WTC11 (cell line): ENCODE measurements at places on chromosomes 4 and X.

DNA sequence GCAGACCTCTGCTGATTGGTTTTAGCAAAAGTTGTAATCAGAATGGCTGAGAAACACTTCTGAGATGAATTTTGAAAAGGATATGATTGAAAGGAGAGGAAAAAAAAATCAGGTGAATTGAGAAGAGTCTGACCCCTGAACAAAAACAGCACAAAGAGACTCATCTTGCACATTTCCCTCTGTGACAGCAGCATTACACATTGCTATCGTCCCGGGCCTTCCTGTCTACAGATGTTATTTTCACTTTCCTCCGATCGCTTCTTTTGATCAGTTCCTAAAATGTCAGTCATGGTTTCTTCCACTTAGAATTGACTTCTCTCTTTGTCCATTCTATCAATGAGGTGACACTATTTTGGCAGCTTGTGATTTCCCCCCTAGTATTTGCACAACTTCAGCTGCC lies 262.6 kb downstream of the GPC3 start:
- no peak for DNase-seq

- DNase-seq = no peak
Observed at GRCh38 chr4:113006632-113007031, 42.8 kb upstream of the ANK2 start.

DNA sequence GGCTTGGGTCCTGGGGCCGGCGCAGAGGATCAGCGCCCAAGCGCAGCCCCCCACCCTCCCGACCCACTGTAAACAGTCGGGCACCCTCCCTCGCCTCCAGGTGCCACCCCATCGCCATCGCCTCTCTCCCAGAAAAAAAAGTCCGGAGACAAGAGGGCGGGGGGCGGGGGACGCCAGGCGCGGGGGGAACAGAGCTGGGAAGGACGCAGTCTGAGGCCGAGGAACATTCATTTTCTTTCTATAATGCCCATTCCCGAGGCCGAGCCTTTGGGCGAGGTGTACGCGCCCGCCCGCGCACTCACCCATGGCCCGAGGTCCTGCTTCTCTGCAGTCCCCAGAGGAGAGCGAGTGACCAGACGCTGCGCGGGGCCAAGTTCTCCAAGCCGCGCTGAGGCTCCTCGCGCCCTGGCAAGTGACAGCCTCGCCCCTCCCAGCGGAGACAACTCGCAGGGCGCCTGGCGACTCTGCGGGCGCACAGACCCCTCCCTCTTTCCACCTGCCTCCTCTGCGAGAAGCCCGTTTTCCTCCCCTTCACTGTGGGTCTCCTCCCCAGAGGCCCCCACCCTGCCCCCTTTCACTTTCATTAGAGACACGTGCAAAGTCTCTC lies 63.5 kb upstream of the WDR17 start:
- DNase-seq = peak; percentile 70

- no peak for DNase-seq
Observed at GRCh38 chr4:98686847-98687246, 28.4 kb upstream of the TSPAN5 start.

DNA sequence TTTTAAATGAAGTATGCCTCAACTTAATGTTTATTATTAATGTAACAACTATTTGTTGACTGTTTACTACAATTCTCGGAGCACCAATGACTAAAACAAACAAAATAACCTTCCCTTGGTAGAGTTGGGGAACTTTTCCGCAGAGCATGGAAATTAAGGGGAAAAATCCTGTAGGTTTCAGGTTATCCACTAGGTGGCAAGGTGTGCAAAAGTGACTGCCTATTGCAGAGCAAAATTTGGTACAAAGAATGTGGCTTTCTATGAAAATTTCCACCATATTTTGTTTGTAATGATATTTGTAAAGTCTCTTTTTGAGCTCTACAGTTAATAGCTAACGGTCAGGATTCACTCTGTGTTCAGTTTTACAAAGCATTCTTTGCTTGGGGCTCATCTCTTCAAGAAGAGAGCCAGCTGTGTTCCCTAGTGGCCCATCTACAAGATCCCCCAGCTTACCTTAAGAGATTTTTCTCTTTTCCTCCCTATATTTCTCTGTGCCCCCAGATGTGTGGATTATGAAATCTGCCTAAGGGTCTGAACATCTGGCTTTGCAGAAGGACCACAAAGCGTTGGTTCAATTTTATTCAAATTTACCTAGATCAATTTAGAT lies 61.1 kb downstream of the FBXO8 start:
- DNase-seq = no peak

GRCh38 chr4:97073194-97073593 lies 1070.1 kb downstream of the STPG2 start:
- DNase-seq = no peak

- DNase-seq = peak; percentile 16
Observed at GRCh38 chrX:24395775-24396174, 35.3 kb downstream of the SUPT20HL1 start.

GRCh38 chrX:40237731-40238178 lies 140.0 kb upstream of the BCOR start:
- no peak for DNase-seq

- no peak for DNase-seq
Observed at GRCh38 chrX:1507511-1508463, 29.2 kb downstream of the P2RY8 start.

GRCh38 chrX:38500141-38500540 lies 61.2 kb upstream of the TSPAN7 start:
- DNase-seq = no peak

DNA sequence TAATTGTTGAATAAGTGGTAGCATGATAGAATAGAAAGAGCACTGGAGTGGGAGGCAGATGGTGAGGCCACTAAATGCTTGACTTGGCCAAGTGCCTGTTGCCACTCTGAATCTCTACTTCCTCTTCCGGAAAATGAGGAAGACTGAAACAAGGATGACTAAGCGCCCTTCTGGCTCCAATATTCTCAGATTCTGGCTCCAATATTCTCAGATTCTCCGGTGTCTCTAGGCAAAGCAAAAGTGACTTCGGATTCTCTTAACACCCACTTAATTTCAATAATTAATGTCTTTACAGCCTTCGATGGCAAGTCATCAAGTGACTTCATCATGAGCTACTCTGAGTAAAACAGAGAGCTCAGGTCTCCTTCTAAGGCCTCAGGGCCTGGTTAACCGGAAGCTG lies 402.2 kb upstream of the FGF13 start:
- no peak for DNase-seq

DNA sequence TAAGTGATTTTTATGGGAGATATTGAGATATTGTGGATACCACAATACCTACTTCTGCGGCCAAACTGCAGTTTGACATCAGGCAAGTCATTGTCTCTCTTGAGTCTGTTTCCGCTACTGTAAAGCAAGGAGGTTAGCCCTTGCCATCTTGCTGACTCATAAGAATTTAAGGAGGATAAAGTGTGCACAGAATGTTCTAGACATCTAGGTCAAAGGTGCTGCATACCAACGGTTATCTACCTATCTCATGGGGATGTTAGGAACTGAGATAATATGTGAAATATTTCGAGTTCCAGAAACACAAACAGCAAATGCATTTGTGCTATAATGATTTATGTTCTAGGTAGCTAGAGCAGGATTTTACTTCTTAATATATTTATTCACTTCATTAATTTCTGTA lies 211.5 kb upstream of the NR3C2 start:
- no peak for DNase-seq

DNA sequence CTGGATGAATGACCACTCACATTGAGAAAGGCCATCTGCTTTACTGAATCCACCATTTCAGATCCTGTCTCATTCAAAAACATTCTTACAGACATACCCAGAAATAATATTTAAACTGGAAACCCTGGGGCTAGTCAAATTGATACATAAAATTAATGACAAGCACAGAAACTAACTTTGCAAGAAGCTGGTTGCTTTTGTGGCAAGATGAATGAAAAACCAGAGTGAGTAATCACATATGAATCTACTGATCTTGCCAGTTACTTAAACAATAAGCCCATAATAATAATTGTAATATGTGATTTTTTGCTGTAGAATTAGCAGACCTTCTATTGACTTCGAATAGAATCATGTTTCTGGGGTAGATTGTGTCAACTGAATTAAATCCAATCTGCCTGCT lies 235.1 kb downstream of the PPARGC1A start:
- DNase-seq = no peak
